Left renal cortex interstitium (tissue), 4 donors: ENCODE measurements at places on chromosomes 7 and 10.
A peak's percentile ranks its signal among the peaks of the same experiment; 100 is the strongest.

- no peak for DNase-seq
Observed at GRCh38 chr7:74193054-74193453, 16.8 kb upstream of the LAT2 start.

GRCh38 chr7:34130558-34131295 is 225.4 kb downstream of the BMPER start:
- DNase-seq: no peak

GRCh38 chr10:51314481-51314880 is 240.2 kb downstream of the PRKG1 start:
- peak; percentile 19 for DNase-seq

DNA sequence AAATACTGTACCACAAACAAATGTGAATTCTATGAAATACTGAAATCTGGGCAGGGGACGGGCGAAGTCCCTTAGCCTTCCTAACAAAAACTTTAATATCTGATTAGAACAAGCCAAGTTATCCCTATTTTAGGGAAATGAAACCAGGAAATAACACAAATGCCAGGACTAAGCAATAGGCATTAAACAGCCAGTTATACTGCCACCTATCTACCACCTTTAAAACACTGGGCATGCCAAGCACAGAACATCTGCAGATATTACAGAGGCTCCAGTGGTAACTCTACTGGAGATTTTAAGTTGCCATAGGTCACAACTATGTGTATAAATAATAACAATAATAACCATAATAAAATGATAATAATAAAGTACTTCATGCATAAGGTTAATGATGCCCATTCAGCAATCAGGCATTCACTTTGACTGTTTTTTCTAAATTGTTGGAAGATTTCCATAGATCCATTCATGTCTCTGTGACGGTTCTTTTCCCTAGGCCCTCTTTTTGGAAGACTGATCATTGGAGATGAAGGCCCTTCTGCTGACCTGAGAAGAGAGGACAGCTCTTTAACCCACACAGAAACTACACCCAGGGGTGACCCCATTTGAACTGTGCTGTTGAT is 195.7 kb downstream of the CACNA2D1 start:
- DNase-seq: no peak

GRCh38 chr7:41972270-41972669 is 264.7 kb downstream of the GLI3 start:
- DNase-seq: no peak

DNA sequence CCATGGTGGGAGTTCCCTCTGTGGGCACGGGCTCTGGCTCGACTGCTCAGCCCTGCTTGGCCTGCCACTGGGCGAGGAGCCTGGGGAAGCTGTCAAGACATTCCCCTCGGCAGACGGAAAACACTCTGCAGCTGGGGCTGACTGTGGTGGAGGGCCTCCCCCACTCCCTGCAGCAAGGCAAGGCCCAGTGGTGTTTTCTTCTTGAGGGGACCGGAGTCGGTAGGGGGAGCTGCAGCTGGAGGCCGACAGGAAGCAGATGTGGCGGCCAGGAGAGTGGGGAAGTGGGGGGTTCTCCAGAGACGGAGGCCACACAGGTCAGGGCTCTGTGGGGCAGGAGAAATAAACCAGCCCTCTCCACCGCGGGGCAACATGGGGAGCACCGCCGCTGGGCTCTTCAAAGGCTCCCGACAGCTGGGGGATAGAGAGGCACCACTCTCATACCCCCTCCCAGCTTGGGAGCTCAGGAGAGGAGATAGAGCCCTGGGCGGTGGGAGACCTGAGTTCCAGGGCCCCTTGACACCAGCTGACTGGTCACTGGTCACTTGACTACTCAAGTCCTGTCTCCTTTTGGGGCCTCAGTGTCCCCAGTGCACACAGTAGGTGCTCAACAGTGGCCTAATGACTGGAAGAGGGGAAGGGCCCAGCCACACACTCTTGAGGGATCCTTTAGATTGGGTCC is 43.4 kb downstream of the PPIF start:
- DNase-seq: no peak
